ENCODE measurements at places on chromosomes 6 and 20.

GRCh38 chr20:57876163-57876562 lies 166.3 kb upstream of the PMEPA1 start:
- DNase-seq, result no peak

DNA sequence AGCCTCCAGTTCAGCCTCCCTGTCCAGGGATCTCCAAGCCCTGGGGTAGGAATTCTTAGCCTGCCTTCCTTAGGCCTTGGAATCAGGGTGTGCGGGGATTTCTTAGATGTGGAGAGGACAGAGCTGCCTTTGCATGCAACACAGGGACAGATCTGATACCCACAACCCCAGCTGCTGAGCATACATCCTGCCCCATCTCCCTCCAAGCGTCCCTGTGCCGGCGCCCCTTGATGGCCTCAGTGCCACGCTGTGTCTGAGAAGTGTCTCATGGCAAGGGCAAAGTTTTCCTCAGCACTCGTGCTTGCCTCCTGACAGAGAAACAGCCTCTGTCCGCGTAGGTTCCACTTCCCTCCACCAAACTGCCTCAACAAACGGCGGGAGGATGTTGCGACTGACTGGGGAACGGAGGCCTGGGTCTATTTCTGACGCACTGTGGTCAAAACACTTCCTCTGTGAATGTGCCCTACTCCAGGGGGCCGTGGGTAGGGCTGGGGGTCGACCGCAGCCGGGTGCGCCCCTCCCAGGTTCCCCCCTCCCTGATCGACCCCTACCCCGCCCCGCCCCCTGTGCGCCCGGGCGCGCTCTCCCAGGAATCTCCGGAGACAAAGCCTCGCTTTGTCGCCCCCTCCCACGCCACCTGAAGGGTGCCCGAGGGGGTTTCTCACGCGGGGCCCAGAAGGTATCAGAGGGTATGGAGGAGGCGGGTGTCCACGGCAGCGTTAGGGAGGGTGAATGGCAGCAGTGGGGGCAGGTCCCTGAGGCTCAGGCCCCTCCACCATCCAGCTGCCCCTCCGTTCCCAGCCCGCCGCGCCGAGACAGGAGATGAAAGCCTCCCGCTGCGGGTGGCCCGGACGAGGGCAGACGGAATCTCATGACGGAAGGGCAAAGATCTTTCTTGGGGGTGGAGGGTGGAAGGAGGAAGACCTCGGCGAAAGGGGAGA lies 806 bp downstream of the MICAL1 start:
- DNase-seq, result no peak

DNA sequence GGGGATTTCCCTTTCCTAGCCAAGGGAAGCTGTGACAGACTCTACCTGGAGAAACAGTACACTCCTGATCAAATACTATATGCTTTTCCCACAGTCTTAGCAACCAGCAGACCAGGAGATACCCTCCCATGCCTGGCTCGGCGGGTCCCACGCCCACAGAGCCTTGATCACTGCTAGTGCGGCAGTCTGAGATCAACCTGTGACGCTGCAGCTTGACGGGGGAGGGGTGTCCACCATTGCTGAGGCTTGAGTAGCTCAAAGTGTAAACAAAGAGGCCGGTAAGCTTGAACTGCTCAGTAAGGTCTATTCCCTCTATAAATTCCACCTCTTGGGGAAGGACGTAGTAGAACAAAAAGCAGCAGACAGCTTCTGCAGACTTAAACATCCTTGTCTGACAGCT lies 63.2 kb downstream of the WASF1 start:
- no peak for DNase-seq

GRCh38 chr6:85516168-85516567 lies 66.3 kb downstream of the NT5E start:
- DNase-seq, result no peak

- DNase-seq, result no peak
Measured at GRCh38 chr20:11573507-11573906, 344.2 kb upstream of the BTBD3 start.

DNA sequence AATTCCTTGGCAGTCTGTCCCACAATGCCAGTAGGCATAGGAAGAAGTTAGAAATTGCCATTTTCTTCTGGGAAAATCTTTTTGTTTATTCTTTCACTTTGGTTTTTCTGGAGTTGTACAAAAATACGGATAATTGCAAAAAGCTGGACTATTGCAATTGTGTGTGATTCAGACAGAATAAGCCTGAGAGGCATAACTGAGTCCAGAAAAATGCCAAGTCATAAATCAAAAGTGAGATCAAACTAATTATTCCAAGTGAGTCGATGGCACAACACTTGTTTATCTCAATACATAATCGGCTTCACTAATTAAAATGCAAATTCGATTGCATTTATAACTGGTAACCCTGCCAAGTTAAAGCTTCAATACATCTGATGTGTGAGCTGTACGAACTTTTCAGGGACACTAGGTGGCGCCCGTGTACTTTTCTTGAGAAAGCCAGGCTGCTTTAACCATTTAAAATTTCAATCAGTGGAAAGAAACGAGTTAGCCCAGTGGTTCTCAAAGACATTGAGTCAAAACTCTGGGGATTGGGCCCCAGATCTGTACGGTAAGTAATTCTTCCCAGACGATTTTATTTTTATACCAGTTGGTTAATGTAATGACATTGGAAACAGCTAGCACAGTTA lies 102.6 kb downstream of the LAMP5 start:
- peak; percentile 42 for DNase-seq

DNA sequence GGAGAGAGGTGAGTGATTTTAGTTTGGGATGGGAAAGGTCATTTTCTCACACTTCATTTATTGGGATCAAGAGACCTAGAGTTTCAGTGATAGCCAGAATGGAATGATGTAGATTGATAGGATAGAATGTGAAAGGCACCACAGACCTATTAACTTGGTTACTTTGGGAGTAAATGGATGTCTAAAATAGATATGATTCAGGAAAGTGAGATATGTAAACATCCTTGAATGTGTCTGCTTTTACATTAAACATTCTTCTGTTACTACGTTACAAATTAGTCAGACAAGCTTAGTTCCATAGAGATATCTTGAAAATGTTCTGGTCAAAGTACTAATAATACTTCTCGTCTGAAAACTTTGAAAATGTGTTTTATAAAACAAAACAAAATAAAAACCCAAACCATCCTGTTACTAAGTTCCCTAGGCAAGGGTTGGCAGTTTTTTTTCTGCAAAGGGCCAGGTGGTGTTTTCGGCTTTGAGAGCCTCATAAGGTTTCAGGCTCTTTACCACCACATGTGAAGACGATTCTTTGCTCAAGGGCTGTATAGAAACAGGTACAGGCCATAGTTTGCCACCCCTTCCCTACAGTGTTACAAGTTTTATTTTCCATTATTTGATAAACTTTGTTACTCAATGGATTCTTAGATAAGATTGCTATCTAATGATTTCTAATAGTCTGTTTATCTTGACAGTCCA lies 3.4 kb downstream of the CYB5R4 start:
- no peak for DNase-seq

GRCh38 chr6:72419966-72420365 lies 201.9 kb upstream of the KCNQ5 start:
- DNase-seq, result no peak

GRCh38 chr6:12528136-12528535 lies 188.4 kb upstream of the PHACTR1 start:
- DNase-seq, result no peak

DNA sequence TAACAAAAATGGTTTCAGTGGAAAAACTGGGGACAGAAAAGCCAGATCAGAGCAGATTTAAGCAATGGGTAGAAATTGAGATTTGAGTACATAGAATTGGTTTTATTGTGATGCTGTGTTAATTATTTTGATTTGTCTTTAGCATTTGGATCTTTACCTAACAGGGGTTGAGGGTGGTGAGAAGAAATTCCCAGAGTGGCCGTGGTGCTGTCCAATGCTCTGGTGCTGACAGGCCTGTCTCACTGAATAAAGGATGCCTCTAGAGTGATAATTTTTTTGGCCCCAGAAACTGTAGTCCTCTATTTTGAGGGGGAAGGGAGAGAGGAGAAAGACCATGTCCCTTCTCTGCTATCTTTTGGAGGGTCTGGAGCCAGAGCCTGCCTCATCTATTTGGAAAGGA lies 79.1 kb downstream of the LYRM2 start:
- no peak for DNase-seq

DNA sequence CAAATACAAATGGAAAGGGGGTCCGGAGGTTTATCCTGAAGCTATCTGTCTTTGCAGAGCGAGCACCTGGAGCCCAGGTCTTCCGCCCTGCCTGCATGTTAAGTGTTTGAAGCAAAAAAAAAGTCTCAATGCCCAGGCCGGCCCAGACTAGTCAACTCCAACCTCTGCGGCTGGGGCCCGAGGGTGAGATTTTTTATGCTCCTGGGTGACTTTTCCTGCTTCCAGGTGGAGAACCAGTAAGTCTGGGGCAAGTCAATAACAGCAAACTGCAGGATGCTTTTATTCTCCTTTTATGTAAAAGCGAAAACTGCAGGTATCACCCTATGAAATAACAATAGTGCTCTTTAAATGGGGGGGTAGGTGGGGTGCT lies 2.0 kb upstream of the ZBP1 start:
- DNase-seq, result no peak

DNA sequence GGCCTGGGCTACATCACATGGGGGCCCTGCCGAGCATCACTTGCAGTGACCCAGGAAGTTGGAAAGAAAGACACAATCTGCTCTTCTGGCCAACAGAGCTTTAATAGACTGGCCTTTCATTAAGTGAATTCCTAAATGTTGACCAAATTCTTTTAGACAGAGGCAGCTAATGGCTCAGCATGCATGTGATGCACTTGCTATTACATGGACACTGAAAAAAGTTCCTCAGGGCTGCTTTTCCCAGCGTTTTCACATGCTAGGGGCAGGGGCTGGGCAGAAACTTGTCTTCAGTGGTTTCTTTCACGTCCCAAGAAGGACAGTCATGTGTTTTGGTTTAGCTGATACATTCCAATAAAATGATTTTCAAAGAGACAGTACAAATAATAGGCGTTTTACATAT lies 651.0 kb upstream of the SLC35B3 start:
- no peak for DNase-seq

- no peak for DNase-seq
Measured at GRCh38 chr6:40509086-40509485, 78.1 kb downstream of the LRFN2 start.

- DNase-seq, result no peak
Measured at GRCh38 chr6:34866509-34866908, 21.3 kb downstream of the TAF11 start.

GRCh38 chr6:1641343-1641885 lies 31.7 kb downstream of the FOXC1 start:
- no peak for DNase-seq

- no peak for DNase-seq
Measured at GRCh38 chr6:56490993-56491392, 151.7 kb downstream of the DST start.

DNA sequence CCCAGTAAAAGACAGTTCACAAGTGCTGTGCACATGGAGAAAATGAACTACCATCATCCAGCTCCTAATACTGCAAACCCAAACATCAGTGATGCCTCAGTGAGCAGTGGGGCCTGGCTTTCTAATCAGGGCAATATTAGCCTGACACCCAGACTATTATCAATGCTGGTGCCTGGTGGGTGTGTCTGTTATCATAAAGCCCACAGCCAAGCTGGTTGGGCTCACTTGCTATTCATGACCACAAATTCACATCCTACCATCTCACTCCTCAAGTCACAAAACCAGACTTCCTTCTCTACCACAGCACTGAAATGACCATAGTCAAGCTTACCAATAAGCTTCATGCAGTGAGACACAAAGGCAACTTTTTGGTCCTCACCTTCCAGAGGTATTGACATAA lies 180.8 kb upstream of the PLN start:
- DNase-seq, result no peak

DNA sequence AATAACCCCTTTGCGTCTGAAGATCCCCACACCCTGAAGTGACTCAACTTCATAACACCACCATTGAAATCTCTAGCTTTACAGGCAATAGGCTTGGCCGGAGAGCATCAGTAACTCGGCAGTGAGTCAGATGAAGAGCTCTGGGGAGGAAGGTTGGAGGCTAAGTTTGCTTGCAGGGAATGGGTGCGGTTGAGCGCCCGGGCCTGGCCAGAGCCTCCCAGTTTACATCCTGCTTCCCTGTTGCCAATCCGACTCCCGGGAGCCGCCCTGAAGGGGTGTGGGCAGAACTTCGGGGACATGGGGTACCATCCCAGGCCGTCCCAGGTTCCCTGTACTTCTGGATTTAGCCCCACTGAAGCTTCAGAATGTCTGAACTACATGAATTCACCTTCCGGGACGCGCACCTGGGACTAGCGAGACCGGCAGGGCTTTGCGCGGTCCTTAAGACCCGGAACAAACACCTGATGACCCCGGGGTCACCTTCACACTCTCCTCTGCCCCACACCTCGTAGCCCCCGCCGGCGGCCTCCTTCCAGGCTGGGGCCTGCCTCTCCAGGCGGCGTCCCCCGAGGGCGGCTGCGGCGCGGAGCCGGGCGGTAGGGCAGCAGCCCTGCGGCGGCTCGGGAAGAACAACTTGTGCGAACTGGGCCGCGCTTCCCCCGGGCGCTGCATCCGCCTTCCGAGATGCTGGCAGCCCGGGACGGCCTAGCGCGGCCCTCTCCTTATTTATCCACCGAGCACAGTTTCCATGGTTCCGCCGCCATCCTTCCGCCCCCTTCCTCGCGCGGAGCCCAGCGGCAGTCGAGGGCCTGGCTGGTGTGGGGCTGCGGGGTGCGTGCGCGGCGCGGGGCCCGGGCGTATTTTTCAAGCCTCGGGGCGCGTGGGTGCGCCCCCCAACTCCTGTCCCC lies 56.6 kb upstream of the RREB1 start:
- no peak for DNase-seq

GRCh38 chr6:90703336-90703735 lies 116.5 kb upstream of the MAP3K7 start:
- DNase-seq, result no peak

- DNase-seq, result no peak
Measured at GRCh38 chr20:62896526-62896925, 29.8 kb downstream of the DIDO1 start.

GRCh38 chr6:150494241-150494640 lies 105.4 kb upstream of the PLEKHG1 start:
- no peak for DNase-seq

DNA sequence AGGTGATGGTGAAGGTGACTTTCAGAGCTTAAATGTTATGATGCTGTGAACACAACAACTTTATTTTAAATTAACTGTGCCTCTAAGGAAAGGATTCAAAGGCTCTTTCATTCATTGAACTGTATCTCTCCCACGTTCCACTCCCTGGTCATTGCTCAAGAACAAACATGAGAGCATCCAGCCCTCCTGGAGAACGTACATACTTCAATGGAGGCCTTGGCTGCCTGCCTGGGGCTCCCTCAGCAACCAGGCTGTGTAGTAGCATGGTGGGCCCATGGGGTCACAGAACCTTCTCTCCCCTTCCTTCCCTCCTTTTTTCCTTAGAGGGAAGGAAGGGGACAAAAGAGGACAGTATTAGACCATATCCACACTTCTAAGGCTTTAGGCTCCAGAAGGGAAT lies 234.3 kb downstream of the CDC5L start:
- no peak for DNase-seq

GRCh38 chr6:142302421-142303175 lies 791 bp downstream of the ADGRG6 start:
- DNase-seq, result no peak
